AG09319 (cell line): ENCODE measurements at places on chromosomes 16 and 17.

GRCh38 chr16:55076053-55076452, 145.4 kb downstream of the IRX5 start:
- DNase-seq: no peak

DNA sequence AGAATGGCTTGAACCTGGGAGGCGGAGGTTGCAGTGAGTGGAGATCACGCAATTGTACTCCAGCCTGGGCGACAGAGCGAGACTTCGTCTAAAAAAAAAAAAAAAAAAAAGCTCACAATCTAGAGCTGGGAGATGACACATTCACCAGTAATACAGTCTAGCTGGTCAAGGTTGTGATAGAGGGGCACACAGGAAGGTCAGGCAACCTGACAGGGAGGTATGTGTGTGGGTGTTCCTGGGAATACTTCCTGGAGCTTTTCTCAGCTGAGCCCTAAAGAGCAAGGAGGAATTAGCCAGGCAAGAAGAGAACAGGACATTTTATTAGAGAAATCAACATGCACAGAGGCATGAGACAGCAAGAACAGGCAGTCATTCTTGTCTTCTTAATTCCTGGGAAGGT, 216.7 kb downstream of the SHISA9 start:
- no peak for DNase-seq

DNA sequence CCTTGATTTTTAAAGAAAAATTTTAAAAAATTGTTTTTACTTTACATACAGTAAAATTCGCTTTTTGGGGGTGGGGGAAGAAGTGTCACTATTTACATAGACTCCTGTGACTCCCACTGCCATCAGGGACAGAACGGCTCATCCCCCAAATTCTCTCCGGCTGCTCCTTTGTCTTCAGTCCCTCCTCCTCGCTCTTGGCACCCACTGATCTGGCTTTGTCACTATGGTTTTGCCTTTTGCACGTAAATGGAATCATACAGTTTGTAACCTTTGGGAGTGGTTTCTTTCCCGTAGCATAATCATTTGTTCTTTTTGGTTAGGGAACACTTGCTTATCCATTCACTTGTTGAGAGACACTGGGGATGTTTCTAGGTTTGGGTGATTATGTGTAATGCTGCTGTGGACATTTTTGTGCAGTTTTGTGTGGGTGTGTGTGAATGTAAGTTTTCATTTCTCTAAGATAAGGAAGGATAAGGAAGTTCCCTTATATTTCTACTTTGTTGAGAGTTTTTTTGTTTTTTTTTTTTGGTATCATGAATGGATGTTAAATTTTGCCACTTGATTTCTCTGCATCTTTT, 27.4 kb downstream of the RAB11FIP4 start:
- DNase-seq: no peak

GRCh38 chr16:20243731-20244281, 83.5 kb downstream of the GP2 start:
- DNase-seq: no peak

DNA sequence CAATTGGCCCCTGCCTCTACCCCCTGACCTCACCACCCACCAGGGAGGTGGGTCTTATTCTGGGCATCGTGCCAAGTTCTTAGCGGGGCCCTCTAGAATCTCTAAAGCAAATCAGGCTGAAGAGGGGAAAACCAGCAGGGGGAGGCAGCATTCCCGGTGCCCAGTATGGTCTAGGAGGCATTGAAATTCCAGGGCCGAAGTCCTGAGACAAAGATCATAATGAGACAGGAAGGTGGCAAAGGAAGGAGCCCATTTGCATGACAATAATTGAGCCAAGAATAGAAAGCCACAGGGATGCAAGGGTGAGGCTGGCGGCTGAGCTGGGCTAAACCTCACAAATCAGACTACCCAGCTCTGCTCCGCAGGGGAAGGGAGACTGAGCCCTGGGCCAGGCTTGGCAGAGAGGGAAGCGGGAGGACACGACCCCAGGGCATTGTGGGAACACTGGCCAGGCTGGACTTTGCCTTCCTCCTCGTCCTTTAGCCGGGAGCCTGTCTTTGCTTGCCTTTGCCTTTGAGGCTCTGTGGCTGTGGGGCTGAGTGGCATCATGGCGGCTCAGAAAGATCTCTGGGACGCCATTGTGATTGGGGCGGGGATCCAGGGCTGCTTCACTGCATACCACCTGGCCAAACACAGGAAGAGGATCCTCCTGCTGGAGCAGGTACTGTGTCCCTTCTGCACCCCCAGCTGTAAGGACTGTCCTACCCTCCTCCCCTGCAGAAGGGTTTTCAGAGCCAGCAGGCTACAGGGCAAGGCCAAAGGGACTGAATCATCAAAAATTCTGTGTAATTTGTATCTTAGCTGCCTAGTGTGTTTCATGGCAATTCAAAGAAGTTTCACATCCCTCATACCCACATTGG, at the start of gene PIPOX:
PIPOX (plus strand) TSS at position 463 of the 860 bp plus-strand sequence; CDS start at position 548, 85 bp downstream.
- DNase-seq: no peak
